ENCODE measurements at places on chromosomes 7 and 10.

DNA sequence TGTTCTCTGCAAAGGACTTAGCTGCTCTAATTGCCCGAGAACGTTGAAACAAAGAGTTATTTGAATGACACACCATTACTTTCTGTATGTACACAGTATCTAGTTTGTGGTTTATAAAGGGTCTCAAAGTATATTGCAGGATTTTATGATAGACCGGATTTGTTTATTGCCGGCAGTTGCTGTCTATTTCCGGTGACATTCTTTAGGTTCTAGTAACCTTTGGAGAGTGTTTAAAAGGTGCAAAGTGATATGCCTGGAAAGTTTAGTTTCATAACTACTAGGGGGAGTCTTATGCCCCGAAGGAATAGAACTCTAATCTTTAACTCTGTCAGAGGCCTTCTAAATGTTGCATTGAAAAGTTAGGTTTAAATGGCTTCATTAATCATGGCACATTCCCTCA is 63.8 kb downstream of the PAPSS2 start:
- no peak for DNase-seq

DNA sequence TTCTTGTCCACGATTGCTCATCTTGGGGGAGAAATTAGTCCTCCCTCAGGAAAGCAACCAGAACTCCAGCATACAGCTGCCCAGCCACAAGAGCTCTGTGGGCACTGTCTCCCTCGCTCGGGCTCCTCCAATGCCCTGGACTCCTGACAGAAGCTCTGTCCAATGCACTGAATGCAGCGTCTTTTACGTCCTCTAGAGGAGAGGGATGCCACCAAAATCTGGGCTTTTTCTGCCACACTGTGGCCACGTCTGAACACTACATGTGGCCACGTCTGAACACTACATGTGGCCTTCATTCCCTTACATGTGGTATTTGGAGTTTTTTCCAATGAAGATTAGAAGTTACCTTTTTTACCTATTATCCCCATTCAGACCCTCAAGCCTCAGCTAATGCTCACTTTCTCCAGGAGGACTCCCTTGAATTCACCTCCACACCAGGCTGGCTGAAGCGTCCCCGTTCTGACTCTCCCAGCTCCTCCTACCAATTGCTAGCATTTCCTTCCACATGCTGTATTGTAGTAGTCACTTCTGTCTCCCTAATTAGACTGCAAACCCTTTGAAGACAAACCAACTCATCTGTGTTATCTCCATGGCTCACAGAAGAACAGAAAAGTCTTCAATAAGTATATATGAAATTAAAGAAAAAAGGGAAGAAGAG is 134.3 kb upstream of the PDE1C start:
- DNase-seq, result peak; percentile 94

DNA sequence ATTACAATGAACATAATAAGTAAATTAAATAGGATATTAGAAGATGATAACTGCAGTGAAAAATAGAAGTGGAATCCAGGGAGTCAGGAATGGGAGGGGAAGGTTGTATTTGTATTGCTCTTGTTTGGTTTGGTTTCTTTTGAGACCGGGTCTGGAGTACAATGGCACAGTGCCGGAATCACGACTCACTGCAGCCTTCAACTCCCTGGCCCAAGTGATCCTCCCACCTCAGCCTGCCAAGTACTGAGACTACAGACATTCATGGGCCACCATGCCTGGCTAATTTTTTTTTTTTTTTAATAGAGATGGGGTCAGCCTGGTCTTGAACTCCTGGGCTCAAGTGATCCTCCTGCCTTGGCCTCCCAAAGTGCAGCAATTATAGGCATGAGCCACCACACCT is 59.9 kb upstream of the LRRC4 start:
- no peak for DNase-seq

GRCh38 chr7:139885511-139885910 is 56.4 kb downstream of the TBXAS1 start:
- no peak for DNase-seq

DNA sequence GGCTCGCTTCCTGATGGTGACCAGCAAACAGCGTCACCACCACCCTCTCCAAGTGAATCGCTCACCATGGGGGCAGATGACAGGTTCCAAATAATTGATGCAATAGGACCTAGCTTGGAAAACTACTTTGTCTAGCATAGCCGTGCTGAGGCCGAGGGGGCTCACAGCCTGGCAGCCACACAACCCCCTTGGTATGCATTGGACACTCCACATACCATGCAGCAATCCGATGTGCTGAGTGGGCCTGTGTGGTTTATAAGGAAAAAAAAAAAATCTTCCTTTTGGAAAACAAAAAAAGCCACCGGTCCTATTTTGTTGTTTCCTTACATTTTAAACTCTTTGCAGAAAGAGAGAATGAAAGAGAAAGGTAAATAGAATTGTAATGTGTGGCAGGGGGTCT is 15.1 kb downstream of the GATA3 start:
- no peak for DNase-seq

- no peak for DNase-seq
Observed at GRCh38 chr10:30974773-30975415, 56.8 kb downstream of the ZNF438 start.

DNA sequence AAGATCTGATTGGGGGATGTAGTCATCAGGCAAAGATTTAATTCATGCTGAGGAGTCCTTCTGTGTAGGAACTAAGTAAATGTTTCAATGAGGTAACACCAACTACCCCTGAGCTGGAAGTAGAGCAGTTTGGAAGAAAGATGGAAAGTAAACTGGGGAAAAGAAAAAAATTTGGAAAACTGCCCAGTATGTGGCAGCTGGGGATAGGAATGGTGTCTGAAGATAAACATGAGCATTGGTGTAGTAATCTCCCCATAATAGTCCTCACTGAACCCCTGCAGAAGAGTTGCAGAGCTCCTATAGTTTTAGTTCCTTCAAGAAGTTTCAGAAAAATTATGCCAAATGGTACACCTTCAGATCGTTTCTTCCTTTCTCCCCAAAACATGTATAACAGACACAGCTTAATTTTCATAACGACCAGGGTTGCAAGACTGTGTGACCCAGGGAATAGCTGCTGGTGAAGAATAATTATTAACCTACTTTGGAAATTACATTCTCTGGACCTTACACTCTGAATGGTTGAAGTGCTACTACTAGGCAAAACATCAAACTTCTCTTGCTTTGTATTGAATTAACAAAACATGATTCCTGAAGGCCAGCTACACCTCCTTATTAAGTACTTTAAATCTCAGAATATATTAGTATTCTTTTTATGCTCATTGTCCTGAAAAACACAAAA is 446.4 kb upstream of the NRG3 start:
- no peak for DNase-seq

DNA sequence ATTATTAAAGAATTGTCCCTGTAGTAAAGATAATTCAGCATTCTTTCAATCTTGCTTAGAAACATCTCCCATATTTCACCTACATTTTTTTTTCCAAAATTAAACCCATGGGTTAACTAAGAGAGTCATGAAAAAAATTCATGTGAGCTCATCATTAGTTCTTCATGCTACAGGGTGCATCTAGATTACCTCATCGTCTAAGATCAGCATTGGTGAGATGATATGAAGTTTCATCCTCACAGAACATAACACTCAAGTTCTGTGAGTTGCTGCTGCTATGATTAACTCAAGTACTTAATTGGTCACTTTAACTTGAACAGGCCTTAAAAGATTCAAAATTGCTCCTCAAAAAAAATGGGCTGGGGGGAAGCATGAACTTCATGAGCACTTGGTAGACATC is 50.0 kb downstream of the RAB11FIP2 start:
- DNase-seq, result no peak

GRCh38 chr10:74643596-74643975 is 182.8 kb upstream of the KAT6B start:
- DNase-seq, result no peak

DNA sequence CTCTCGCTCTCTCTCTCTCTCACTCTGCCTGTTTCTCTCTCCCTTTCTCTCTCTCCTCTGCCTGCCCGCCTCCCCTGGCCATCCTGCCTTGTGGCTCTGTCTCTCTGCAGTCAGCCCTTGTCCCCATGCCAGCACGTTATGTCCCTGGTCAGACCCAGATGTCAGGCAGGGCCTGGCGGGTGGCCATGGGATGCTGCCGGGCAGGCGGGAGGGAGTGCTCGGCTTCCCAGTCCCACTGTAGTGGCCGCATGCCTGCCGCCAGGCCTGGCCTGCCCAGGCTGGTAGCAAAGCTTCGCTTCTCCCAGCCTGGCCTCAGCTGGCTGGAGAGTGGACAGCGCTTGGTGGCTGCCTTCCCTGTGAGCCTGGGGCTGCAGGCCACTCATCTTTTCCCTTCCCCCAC is 121.5 kb upstream of the ZNF716 start:
- DNase-seq, result no peak

- DNase-seq, result no peak
Observed at GRCh38 chr10:50456719-50457118, 167.0 kb downstream of the SGMS1 start.

- no peak for DNase-seq
Observed at GRCh38 chr10:122738031-122738430, 38.4 kb upstream of the C10orf120 start.

- DNase-seq, result peak; percentile 64
Observed at GRCh38 chr10:121668314-121669027, 70.2 kb upstream of the FGFR2 start.

DNA sequence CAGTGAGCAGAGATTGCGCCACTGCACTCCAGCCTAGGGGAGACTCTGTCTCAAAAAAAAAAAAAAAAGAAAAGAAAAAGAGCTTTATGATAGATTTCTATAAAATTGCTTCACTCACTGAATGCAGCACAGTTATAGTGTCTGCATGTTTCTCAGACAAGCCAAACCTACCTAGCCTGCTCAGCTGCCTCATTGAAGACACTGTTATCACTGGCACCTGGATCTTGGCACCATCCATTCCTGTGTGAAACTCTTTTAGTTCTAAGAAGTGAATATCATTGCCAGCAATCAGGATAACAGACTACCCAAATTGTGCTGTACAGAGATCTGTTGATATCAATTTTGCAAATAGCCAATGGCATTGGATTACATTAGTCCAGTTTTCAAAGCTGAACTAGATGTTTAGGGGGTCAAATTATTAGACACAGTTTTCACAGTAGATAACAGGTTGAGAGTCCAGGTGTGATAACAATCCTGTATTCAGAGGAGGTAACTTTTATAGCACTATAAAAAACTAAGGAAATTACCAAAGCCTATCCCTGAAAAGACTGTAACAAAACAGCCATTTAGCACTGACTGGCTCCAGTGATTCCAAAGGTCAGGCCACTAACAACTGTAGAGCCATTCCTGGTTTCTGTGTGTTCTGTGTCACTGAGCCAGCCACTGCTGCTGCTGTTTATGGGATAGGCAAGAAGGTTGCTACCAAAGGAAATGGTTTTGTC is 17.1 kb downstream of the PDSS1 start:
- no peak for DNase-seq

DNA sequence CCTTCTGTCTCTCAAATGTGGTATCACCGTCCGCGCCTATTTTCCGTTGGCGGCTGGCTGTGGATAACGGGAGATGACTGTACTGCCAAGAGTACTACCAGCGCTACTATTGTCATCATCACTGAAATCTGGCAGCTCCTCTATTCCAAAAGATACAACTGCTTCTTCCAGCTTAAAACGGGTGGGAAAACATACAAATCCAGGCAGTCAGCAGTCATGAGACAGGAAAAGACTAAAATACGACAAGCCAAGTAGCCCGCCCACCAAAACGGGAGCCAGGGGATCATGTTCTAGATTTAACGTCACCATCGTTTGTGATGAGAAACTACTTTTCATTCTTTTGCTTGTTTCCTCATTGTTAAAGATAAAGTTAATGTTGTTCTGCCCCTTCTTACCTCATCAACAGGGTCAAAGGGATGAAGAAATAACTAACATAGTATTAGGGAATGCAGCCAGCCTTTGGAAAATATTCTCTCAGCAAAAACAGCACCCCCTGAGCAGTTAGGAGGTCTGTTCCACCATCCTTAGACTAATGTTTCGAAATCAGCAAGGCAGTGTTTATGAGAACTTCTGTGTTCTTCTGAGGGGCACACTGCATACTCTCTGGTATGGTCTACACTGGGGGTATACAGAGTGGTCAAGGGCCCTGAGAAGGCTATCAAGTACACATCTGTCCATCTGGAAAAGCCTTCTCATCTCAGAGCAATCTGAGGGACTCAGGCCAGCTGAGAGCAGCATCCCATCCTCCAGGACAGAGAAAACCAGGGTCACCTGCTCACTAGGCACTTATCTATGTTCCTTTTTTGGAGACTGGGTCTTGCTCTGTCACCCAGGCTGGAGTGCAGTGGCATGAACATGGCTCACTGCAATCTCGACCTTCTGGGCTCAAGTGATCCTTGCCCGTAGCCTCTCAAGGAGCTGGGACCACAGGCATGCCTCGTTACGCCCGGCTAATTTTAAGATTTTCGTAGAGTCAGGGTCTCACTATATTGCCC is 47.5 kb downstream of the GNA12 start:
- peak; percentile 26 for DNase-seq

DNA sequence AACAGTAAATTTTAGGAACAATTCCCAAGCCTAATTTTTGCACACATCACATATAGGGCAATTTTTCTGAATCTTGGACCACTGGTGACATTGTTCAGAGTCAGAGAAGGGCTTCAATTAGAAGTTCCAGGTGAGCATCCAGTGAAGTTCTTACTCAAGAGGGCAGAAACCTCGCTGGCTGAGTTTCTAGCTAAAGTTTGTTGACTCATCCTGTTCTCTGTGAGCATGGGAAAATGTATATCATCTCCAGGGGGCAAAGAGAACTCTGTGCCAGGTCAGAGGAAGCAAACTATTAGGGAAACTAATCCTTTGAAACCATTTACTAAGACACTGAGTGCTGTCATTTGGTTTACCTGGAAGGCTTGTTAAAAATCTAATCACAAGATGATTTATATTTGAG is 695.6 kb upstream of the IGFBP3 start:
- DNase-seq, result no peak

DNA sequence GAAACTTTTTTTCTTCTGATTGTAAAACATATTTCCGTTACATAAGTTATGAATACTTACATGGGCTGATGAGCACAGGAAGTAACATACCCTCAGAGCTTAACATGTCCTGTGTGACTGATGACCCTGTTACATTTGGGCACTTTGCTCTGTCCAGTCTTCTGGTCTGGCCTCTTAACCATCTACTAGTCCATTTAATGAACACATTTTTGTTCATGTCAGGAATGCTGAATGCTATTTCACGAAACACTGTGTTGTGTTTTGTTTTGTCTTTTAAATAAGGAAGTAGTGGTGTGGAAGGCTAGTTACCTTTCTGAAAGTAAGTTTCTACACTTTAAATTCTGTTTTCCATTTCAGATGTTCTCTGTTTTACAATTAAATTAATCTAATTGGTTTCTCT is 77.7 kb downstream of the RBM33 start:
- DNase-seq, result no peak

- no peak for DNase-seq
Observed at GRCh38 chr7:220151-220841, 27.9 kb downstream of the FAM20C start.

GRCh38 chr10:89695307-89695706 is 6.1 kb upstream of the KIF20B start:
- DNase-seq, result no peak

- DNase-seq, result peak; percentile 19
Observed at GRCh38 chr7:33062023-33062781, at the start of gene NT5C3A. Gene NT5C3A (minus strand): TSS chr7:33062776. CDS start chr7:33062705, 71 bp downstream.

Data from globus pallidus (tissue), 1 donor.